ENCODE measurements at places on chromosomes 2 and 18.

GRCh38 chr2:126859631-126860030, 39.1 kb upstream of the TEX51 start:
- DNase-seq: no peak

DNA sequence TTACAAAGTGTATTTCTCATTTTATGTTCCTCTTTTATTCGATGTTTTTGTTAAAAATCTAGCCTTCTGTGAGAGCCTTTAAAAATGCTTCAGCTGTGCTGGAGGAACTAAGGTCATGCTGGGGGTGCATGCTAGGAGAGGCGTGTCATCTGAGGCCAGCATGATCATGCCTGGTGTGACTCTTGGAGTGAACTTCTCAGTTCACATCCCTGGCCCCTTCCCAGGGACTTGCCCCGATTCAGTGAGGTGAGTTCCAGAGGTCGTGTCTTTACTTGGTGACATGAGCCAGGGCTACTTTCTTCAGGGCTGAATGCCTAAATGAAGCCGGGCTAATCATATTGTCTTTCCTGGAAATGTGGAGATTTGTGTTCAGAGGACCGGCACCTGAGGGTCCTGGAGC, 264.9 kb downstream of the MREG start:
- no peak for DNase-seq

DNA sequence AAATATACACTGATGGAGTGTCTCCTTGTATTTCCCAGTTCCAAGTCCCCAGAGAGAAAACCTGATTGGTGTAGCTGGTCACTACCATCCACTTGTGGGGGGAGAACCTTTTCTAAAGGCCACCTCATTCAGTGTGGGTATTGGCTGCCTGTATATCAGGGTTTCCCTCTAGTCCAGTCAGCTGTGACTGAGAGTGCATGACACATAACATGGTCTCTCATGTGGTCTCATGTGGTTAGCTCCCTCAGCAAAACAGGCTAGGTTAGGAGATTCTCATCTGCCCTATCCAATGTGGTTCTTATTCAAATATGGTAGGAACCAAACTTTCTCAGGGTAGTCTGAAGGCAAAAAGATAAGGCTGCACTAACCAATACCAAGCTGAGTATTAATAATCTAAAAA, 4.1 kb upstream of the GORASP2 start:
- no peak for DNase-seq

DNA sequence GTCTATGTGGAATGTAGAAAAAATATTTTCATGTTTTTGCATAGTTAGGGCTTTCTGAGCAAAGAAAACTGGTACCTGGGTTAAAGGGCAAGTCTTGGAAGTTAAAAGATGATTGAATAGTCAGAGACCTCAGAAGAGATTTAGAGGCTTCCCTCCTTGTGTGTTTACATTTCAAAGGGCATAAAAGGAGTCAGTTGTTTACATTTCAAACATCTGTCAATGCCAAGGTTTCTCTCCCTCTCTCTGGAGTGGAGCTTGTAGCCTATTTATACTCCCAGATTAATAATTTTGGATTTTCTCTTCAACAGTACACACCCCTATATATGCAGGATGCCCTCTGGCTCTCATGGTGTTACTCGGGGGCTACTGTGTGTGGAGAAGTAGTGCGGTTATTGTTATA, 8.6 kb downstream of the M1AP start:
- DNase-seq: no peak

DNA sequence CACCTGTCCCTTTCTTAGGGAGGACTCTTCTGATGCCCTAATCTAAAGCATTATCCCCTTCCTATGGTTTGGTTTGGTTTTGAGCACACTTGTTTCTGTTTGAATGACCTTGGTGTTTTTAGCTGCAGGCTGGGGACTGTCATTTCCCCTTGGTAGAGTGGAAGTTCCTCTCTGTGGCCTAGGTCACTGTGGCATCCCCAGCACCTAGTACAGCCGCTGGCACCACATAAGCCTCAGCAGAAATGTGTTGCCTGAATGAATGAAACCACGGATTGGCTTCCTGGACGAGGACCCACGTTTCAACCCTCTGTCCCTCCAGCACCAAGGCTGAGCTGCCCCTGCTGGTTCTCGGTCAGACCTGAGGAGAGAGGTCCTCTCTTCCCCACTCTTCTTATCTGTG, 159.9 kb downstream of the CTIF start:
- no peak for DNase-seq

- DNase-seq: no peak
Observed at GRCh38 chr18:36620788-36621187, 208.0 kb downstream of the TPGS2 start.

GRCh38 chr18:7677424-7677823, 110.3 kb downstream of the PTPRM start:
- no peak for DNase-seq

GRCh38 chr2:131493199-131493968, 1.2 kb upstream of the MZT2A start:
- no peak for DNase-seq

- DNase-seq: no peak
Observed at GRCh38 chr18:69220529-69220928, 180.2 kb upstream of the DOK6 start.

DNA sequence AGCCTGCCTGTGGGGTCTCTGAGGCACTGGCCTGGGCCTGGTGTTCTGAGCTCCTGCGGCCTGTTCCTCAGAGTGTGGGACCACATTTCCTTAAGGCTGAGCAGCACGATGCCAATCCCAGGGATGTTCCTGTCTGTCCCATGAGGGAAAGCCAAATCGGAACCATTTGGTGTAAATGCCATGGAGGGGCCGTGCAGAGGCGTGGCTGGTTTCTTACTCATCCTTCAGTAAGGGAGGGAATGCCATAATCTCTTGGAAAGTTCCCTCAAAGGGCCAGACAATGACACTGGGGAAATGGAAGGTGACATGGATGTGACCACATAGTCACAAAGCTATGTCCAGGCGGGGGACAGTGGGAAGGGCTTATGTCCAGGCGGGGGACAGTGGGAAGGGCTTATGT, 14.4 kb upstream of the PTMA start:
- DNase-seq: no peak
